ENCODE measurements at places on chromosomes 5 and 9. TPM values are rescaled to one million over a fixed set of nuclear protein-coding genes. Genes with fewer than 3 reads are reported as not detected.

The ERP44 gene
- 30.1 TPM for total RNA-seq

The FOXD4L4 gene
- total RNA-seq = not detected

The MYMK gene
- total RNA-seq = not detected

The PIP5KL1 gene
- total RNA-seq = not detected

The PRR16 gene
- 1.5 TPM for total RNA-seq

The PTPN3 gene
- 7.1 TPM for total RNA-seq

The ZNF883 gene
- 0.69 TPM for total RNA-seq

The RACK1 gene
- 4,118 TPM for total RNA-seq

The LRRC14B gene
- not detected for total RNA-seq

The SLC23A1 gene
- total RNA-seq = not detected

The ZNF483 gene
- 4.2 TPM for total RNA-seq
